Activated effector memory CD4-positive, alpha-beta T cell treated with anti-CD3 and anti-CD28 coated beads, Interleukin-2, amount 50 U/mL, for 16 hours (primary cell): ENCODE measurements at places on chromosomes 12 and 14.

GRCh38 chr14:83096092-83096491 lies 1562.4 kb upstream of the SEL1L start:
- no peak for DNase-seq

GRCh38 chr14:68135566-68135965 lies 316.0 kb downstream of the RAD51B start:
- DNase-seq, result no peak

DNA sequence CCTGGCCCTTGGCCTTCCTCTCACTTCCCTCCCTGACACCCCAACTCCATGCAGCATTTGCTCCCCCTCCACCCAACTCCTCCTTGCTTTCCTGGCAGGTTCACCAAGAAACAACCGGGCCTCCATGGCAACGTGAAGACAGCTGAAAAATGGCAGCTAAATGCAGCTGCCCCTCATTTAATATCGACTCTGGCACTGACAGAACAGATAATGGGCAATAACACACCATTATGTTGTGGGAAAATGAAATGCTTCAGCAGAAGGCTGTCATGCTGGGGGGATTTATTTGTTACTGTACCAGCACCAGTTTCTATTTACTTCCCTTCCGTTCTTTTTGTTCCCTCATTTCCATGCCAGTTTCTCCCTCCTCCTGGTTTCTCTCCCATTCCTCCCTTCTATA lies 440.8 kb downstream of the NRXN3 start:
- no peak for DNase-seq

- no peak for DNase-seq
Measured at GRCh38 chr14:33774723-33775470, 176.0 kb downstream of the EGLN3 start.

DNA sequence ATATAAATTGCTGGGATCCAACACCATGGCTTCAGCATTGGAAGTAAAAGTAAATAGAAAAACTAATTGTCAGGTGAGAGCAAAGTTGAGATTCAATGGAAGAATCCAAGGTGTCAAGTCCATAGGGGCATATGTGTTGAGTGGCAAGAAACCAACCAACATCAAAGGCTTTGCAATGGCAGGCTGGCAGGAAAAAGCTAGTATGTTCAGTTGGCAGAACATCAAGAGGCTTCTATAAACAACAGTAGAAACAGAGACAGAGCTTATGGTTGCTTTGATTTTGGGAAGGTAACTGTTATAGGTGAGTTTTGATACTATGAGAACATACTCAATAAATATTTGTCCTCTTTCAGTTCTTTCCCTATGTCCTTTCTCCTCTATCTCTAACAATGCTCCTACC lies 553.7 kb upstream of the MDGA2 start:
- DNase-seq, result no peak

- DNase-seq, result no peak
Measured at GRCh38 chr12:84643993-84644392, 268.6 kb downstream of the SLC6A15 start.

- no peak for DNase-seq
Measured at GRCh38 chr12:20438299-20438779, 70.0 kb downstream of the PDE3A start.

DNA sequence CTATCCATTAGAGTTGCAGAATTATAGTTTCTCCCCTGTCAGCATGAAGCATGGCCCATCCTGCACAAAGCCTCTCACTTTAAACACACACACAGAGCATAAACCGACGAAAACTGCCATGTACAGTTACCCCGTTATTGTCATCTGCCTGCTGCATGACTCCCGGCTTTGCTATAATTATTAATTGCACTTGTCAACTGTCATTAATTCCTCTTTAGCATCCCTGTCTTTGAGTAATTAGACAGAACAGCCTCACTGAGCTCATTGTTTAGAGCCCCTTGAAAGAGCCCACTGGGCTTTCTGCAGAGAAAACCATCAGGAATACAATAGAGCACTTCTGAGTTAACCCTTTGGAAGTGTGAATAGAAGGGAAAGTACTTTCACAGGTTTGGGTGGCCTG lies 307.2 kb upstream of the SOX5 start:
- DNase-seq, result no peak

- DNase-seq, result peak; percentile 80
Measured at GRCh38 chr14:90518941-90519256, 122.1 kb downstream of the CALM1 start.

DNA sequence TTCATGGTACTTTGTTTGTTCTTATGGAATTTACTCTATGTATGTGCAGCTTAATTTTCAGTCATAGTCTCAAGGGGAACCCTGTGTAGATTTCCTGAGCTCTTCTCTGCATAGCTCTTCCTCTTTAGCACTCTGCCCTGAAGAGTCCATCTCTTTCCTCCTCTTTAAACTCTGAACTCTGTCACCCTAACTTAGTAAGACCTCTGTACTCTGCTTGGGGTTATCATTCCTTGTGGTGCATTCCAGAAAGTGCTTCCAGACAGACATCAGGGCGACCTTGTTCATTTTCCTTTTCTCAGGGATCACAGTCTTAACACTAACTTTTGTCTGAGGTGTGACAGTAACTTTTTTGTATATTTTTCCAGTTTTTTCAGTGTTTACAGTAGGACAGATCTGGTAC lies 179.3 kb downstream of the RAD51B start:
- no peak for DNase-seq

- no peak for DNase-seq
Measured at GRCh38 chr12:90064852-90065801, 356.5 kb upstream of the ATP2B1 start.

- DNase-seq, result peak; percentile 64
Measured at GRCh38 chr12:91978143-91978542, 167.5 kb downstream of the BTG1 start.
